NCI-H2081 (cell line): ENCODE measurements at places on chromosomes 1 and 21.

DNA sequence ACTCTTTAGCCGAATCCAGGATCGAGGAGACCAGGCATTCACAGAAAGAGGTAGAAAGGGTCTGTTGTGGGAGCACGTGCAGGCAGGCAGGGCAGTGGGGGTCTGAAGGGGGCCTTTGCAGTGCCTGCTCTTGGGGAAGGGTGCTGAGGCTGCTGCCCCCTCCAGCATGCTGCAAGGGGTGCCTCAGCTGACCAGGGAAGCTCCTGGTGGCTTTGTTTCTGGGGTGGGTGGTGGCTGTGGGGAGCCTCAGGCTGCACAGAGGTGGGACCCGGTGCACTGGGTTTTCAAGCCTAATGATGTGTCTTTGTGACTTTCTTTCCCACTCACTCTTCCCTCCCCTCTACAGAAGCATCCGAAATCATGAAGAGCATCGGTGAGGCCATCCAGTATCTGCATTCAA, 41.5 kb upstream of the IL19 start:
- DNase-seq: no peak

DNA sequence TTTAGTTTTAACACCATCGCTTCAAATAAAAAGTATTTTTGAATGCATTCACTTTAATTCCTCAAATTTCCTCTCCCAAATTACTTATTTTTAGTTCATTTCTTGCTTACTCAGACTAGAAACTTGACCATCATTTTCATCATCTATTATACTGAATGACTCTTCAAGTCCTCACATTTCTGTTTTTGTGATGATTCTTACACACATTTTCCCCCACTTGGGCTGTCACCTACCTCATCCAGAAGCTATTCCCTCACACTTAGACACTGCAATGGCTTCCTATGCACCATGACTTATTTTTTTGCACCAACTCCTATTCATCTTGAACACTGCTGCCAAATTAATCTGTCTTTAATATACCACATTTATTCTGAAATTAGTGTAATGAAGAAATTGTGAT, 239.6 kb upstream of the DUSP10 start:
- DNase-seq: no peak

DNA sequence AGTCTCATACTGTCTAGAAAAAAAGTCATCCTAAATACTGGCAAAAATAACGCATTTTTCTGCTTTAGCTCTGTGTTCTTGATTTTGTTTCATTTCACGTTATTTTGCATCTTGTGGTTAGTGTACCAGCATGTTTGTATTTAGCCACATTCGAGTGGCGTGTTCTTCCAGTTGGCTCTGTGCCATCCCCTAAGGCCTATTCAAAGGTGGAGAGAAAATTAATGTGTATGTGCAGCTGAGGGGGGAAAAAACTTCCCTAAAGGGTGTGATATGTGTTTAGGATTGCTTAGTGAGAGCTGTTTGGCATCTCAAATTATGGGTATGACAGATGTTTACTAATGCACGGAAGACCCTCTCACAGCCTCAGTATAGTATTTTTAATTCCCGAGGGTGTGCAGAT, 12.1 kb downstream of the DNAJC16 start:
- DNase-seq: peak; percentile 71

DNA sequence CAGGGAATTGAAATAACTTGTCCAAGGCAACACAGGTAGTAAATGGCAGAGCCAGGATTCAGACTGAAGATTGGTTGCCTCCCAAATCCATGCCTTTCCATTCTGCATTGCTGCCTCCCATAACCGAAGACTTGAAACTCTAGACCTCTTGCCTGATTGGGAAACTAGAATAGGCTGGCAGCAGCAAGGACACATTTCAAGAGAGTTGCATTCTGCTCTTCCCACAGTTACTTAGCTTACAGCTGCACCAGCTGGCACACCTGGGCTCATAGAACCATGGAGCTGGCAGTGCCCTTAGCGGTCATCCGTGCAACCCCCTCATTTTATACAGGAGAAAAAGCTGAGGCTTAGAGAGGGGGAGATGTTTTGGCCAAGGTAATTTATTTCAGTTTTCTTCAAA, 8.0 kb downstream of the TRNAU1AP start:
- DNase-seq: no peak

DNA sequence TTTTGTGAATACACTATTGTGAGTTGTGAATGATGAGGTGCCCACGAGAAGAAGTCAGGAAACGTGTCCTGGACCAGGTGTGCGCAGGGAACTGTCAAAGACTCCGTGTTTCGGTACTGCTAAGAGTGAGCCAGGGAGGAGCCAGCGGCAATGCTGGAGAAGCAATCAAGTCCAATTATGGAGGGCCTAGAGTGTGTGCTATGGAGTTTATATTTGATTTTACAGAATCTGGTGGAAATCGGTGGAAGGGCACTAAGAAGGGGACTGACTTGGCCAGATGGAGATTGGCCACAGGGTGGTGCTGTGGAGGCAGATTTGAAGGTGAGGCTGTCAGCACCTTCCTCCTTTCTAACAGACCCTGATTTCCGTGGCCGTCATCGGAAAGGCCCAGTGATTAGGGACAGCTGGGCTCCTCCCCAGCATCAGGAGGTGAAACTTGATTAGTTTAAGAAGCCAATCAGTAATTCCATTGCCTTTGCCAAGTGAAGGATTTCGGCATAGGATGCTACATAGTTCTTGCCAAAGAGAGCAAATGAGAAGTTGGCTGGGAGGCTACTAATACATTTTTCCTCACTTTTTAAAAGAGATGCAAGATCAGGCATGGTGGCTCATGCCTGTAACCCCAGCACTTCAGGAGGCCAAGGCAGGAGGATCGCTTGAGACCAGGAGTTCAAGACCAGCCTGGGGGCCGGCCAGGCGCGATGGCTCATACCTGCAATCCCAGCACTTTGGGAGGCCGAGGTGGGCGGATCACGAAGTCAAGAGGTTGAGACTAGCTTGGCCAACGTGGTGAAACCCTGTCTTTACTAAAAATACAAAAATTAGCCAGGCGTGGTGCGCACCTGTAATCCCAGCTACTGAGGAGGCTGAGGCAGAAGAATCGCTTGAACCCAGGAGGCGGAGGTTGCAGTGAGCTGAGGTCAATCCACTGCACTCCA, 7.0 kb downstream of the PTCH2 start:
- peak; percentile 94 for DNase-seq

DNA sequence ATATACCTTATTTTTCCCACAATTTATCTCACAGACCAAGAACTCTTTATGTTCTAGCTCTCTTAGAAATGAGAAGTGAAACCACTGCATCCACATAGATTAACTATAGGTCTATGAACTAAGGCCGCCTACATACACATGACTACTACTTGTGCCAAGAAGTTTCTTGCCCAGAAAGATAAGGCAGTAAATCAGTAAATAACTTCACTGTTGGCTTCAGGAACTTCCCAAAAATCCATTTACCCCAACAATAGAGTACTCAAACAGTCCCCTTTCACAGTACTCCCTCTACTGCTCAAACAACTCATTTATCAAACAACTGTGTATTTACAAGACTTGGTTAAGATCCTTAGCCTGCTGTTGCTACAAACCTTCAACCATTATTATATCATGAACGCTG, 96.5 kb downstream of the NME7 start:
- DNase-seq: no peak

DNA sequence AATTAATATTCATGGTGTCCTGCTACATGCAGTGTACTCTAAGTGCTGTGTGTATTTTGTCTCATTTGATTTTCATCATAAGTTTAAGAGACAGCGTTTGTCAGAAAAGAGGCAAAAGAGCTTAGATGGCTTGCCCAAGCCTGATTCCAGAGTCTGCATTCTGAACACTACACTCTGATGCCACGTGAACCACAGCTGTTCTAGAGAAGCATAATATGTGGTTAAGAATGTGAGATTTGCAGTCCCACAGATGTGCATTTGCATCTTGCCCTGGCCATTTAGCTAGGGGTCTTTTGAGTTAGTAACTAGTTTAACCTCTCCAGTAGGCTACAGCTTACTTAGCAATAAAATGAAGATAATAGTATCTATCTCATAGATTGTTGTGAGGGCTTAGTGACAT, 9.2 kb upstream of the GADD45A start:
- DNase-seq: no peak

GRCh38 chr21:43602266-43603232, 56.7 kb downstream of the HSF2BP start:
- DNase-seq: no peak

DNA sequence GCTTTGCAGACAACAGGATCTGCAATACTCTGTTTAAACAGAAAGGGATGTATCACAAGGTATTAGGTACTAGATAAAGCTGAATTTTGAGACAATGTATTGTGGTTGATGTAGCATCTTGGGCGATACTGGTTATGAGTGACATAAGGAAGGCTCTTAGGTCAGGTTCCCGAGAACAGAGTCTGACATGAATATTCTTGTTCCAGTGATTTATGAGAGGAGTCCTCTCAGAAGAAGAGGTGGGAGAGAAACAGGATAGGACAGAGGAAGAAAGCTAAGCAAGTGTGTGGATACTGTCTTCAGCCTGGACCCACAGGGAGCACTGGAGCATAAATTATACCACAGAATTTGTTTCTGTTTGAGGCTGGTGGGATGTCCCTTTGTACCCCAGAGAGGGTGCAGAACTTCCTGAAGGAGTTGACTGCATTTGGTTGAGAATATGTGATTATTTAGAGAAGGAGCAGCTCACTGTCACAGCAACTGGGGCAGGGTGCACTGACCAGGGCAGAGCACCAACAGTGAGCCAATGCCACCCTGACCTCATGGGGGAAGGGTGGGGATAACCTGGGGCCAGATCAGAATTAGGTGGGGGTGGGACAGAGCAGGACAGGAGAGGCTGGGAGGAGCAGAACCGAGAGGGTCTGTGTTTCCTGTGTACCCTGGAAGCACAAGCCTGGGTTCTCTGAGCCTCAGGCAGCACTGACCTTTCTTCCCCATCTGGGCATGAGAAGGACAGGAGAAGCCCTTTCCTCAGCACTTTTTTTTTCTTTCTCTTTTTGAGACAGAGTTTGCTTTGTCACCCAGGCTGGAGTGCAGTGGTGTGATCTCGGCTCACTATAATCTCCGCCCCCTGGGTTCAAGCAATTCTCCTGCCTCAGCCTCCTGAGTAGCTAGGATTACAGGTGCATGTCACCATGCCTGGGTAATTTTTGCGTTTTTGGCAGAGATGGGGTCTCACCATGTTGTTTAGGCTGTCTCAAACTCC, 36.3 kb upstream of the SLC6A9 start:
- DNase-seq: no peak

- DNase-seq: no peak
Measured at GRCh38 chr1:47555841-47556560, 118.2 kb downstream of the FOXD2 start.

DNA sequence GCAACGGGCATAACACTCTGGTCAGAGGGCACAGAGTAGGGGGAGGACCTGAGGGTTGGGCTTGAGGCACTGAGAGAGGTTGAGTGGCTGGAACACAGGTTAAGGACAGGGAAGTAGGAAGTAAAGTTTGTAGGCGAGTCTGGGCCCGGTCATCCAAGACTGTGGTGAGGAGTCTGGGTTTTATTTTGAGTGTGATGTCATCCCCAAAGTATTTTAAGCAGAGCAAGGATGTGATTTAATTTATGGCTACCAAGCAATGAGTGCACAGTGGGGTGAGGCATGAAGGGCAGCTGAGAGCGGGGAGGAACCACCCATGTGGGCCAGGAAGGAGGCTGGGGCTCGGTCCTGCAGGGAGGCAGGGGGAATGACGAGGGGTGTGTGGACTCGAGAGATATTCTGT, 11.2 kb upstream of the VWA5B1 start:
- no peak for DNase-seq

DNA sequence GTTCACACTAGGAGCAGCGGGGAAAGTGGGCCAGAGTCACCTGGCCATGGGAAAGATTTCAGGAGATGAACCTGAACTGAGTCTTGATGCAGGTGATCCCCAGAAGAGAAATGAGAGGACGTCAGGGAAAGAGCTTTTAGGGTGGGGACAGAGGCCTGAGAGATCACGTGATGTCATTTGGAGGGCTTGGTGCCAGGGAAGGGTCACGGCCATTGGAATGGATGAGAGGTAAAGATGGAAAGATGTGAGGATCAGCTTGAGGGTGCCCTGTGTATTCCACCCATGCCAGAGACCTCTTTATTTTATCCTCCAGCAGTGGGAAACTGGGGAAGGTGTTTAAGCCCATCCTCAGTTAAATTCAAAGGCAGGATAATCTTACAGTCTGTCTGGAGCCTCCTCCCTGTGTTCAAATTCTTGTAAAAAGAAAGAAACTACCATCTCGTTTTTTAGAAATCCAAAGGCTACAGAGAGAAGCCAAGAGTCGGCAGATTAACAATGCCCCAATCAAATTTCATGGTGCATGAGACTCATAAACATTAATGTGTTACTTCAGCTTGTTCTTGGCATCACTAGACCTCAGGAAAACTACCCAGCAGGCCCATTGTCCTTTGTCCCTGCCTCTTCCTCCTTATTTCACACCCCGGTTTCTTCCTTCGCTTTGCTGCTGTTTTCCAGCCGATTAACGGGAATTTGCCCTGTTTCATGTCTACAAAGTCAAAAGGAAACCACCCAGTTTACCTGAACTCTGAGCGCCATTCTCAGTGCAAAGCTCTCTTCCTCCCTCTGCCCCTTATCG, 93.1 kb upstream of the LRRC8D start:
- DNase-seq: no peak

DNA sequence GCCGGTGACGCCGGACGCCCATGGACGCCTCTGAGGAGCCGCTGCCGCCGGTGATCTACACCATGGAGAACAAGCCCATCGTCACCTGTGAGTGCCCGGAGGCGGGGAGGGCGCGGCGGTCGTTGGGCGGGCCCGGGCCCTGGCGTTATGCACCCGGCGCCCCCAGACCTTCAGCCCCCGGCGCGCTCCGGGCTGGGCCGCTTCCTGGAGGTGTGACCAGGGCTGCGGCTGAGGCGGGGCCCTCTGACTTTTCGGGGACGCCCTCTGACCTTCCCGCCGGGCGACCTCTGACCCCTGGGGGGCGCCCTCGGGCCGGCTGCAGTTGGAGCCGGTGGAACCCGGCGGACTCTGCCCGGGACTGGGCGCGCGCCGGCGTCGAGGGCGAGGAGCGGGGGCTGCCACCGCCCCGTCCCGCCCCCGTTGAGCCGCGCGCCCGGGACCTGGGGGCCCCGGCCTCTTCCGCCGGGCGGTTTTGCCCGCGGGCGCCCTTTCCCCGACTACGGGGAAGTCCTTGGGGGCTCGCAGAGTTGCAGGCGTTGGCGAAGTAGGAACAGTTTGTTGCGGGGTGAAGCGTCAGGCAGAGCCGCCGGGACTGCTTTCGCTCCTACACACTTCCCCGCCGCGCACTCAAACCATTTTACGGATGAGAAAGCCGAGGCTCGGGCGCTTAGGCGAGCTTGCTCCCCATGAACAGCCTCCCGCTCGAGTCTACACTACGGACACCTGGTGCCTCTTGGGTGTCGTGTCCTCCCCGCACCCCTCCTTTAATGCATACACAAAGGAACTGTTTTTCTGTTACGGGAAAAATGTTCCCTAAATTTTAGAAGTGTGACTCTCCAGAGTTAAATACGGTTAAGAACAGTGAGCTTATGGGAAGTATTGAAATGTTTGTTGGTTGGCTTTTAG, 618 bp downstream of the TRAPPC10 start:
- no peak for DNase-seq
